Common myeloid progenitor, CD34-positive (primary cell): ENCODE measurements at places on chromosomes 7 and 10.

GRCh38 chr10:52782554-52782953, 10.0 kb upstream of the MBL2 start:
- DNase-seq: no peak

DNA sequence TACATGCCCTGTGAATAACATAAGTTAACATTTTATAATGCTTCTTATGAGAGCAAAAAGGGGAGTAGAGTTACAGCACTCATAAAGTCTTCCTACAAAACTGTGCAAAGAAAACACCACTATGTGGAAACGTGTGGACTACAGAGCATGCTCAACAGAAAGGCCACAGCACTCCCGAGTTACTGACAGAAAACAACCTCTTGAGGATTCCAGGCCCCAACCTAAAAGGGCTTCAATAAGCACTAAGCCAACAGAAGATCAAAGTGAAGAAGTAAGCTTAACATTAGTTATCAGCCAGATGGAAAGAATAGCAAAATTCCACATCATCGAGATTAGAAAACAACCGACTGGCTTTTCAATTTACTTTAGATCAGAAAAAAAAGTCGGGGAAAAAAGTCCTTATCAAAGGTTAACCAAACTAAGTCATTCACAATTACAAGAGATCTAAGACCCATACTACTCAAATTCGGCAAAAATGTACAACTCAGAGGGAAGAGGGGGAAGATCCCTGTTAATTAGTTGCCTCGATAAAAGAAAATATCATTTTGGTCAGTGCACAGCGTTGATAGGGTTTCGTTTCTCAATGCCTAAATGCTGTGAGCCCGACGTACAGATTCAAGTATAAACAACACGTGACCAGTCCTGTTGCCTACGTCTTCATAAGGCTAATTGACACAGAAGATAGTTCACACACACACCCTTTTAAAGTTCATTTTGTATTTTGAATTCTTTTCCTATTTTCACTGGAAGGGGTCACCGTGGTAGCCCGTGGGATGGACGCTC, 1.4 kb downstream of the KBTBD2 start:
- peak; percentile 76 for DNase-seq

GRCh38 chr10:22253580-22253882, 35.7 kb upstream of the EBLN1 start:
- peak; percentile 78 for DNase-seq

- no peak for DNase-seq
Measured at GRCh38 chr7:628826-629225, 97.7 kb upstream of the DNAAF5 start.

DNA sequence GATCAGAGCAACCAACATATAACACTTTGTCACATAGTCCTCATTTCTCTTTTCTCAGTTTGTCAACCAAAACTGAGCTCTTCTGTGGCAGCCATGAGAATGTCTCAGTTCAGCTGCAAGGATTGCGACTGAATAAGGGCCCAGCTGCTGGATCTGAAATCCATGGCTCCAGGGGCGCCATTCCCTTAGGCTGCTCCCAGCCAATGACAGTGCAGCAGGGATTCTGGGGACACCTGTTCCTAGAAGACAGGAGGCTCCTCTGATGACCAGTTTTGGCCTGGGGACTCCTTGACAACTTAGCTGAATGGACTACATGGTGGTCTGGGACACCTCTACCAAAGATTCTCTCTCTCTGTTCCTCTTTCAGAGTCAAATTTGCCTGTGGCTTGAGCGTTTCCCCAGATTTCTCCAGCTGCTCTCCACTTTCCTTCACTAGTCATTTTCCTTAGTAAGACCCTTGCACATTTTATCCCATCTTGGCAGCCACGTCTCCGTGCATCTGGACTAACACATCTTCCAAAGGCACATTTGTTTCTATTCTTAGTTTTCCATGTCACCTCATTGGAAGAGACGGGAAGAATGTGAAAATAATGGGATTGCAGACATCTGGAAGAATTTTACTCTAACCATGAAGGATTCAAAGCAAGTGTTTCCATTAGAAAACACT, 28.1 kb upstream of the KIF5B start:
- no peak for DNase-seq

GRCh38 chr7:122881324-122881723, 4.9 kb downstream of the CADPS2 start:
- no peak for DNase-seq

DNA sequence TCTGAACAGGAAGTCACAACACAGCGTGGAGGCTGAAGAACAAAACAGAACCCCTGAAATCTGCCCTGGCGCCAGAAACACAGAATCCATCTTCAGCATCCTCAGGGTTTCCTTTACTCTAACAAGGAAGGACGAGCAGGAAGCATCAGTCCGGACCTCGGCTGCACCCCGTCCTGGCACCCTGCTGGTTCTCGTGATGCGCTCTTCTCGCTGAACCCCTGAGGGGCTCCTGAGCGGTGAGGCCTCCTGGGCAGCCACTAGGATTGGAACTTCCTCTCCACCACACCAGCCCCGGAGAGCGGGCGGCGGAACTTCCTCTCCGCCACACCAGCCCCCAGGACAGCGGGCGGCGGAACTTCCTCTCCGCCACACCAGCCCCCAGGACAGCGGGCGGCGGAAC, 461.9 kb downstream of the PTPRN2 start:
- no peak for DNase-seq

GRCh38 chr7:135899458-135900064, 77.6 kb downstream of the MTPN start:
- DNase-seq: no peak

DNA sequence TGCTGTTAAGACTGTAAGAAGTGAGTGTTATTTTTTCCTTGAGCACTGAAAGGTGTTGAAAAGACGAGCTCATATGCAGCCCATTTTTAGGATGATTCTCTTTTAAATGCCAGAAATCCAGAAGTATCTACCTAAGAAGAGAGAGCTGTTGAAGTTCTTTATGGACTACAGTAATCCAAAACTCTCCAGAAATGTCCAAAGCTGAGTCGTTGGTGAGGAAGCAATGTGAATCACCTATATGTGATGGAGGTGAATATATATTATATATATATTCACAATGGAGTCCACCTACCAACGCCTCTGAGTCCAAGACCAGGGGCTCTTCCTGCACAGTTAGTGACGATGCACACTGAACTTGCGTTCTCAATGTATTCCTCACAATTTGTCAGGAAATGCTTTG, 252.7 kb upstream of the PITRM1 start:
- DNase-seq: no peak

- DNase-seq: no peak
Measured at GRCh38 chr10:60144099-60144498, 237.7 kb upstream of the CCDC6 start.

DNA sequence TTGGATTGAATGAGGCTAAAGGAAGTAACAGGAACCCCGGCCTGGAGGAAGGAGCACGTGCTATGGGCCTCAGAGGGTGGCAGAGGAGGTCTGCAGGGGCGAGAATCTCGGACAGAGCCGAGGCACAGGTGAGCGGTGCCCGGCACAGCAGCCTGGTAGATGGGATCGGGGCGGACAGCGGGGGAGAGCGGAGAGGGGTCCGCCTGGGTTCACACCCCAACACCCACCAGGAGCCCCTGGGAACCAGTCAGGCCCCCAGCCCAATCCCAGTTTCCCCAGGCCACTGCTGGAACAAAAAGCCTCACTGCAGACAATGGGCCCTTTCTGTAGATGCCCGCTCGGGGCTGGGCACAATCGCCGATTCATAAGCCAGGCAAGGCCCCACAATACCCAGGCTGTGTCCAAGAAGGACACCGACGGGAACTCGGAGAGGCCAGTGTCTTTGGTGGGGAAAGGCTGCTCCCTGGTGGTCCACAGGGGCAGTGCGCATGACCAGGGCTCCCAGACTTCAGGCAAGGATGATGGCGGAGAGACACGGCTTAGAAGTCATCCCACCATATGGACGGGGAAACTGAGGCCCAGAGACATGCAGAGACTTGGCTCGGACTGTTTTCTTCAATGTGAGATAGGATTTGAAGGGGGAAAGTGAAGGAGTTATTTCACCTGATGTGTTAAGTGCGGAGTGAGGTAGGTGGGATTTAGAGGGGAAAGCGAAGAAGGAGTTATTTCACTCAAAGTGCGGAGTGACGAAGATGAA, 106.9 kb upstream of the GPR26 start:
- DNase-seq: peak; percentile 43

- DNase-seq: no peak
Measured at GRCh38 chr7:64187408-64187807, 19.6 kb upstream of the ZNF735 start.

GRCh38 chr10:36533861-36534260, 591.5 kb upstream of the ANKRD30A start:
- DNase-seq: no peak

GRCh38 chr10:42654419-42654818, 16.0 kb upstream of the ZNF33B start:
- peak; percentile 30 for DNase-seq

- DNase-seq: peak; percentile 79
Measured at GRCh38 chr10:5449823-5450222, 37.5 kb downstream of the NET1 start.

DNA sequence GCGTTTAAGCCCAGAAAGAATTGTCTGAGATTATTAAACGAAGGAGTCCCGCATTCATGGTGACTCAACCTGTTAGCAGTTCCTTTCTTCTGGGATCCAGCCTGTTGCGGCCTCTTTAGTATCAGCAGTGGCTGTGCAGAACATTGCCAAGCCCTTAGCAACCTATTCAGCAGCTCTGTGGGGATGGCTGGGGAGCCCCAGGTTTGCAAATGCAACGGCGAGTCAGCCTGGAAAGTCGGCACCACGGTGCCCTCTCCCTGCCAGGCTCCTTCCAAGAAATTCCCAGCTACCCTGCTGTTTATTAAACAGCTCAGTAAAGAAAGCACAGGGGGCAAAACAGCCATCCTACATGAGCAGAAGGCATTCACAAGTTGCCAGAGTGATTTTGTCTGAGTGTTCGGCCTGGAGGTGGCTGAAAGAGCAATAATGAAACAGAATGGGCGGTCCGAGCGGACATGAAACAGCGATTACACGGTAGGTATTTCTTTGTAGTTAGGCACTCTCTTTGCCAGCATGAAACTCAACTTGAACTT, 198.3 kb downstream of the BAMBI start:
- no peak for DNase-seq

DNA sequence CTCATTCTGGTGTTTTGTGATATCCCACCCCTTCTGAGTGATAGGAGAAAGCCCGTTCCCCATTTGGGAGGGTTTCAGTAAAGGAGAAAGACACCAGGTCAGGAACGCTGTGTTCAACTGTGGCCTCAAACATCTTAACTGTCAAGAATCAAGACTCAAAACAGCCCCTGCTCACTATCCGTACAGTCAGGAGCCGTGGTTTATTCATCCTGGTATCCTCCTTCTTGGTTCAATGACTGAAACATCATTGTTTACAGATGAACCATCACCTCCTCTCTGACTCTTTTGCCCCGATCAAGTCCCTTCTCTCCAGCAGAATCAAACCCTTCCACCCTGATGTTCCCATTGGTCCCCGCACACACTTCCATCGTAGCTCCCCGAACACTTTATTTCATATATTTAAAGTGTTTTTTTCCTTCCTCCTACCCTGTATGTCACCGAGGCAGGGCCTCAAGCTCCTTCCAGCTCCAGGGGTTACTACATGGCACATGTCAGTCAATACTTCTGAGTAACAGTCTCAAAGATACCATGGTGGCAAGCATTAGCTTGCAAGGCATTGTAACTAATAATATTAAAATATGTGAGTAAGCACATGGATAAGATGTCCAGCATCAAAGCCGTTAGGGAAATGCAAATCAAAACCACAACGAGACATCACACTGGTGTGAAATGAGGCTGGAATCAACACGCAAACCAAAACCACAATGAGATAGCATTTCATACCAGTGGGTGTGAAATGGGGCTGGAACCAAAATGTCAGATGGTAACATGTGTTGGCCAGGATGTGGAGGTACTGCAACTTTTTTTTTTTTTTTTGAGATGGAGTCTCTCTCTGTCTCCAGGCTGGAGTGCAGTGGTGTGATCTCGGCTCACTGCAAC, 124.7 kb upstream of the C1QL3 start:
- peak; percentile 68 for DNase-seq

DNA sequence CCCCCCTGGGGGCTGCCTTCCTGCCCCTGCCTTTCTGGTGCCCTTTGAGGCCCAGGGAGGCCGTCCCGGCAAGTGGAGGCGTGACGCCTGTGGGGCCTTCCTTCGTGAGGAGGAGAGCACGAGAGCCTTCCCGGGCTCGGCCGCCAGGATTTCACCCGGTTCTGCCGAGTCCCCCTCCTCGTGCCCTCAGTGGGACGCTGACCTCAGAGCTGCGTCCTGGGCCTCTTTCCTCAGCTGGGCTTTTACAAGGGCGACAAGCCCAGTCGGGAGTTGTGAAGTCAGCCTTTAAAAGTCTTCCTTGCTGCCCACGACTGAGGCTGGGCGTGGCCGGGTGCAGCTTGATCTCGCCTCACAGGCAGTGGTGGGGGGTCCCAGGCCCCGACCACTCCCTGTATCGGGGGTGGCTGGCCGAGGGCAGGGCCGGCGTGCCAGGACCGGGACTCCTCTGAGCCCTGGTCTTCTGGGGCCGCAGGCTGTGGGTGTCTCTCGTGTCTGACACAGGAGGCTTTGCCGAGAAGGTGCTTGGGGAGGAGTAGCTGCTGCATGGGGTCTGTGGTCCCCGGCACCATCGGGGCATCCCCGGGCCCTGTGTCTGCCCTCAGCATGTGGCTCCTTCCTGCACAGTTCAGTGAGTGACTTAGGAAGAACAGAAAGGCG, 41.8 kb downstream of the FAM20C start:
- no peak for DNase-seq

DNA sequence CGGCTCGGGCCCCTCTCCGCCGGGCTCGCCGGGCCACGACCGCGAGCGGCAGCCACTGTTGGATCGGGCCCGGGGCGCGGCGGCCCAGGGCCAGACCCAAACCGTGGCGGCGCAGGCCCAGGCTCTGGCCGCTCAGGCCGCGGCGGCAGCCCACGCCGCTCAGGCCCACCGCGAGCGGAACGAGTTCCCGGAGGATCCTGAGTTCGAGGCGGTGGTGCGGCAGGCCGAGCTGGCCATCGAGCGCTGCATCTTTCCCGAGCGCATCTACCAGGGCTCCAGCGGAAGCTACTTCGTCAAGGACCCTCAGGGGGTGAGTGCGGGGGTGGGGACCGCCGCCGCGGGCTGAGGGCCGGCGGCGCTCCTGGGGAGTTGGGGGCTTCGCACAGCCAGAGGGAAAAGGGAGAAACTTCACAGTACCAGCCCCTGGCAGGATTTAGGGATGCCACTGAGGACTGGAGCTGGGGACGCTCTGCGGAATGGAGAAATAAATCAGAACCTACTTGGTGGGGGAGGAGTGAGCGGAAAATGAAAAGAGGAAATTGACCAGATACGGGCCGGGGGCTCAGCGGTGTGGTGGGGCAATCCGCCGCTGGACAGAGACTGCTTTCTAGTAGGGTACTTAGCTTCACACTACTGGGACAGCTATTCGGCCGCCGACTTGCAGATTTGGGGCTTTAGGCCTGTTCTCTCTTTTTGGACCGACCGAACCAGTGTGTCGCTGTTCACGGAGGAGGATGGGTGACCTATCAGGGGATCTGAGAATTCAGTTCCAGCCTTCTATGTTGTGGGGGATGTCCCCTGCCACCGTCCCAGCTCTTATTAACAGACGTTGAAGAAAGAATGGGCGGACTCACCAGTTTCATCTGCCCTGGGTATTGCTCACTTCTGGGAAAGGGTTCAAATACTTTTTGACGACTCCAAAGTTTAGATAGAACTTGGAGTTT, 669 bp downstream of the PI4K2A start:
- DNase-seq: peak; percentile 11
